Activated T-helper 1 cell treated with anti-CD3 and anti-CD28 coated beads, Interleukin-12 subunit alpha, Interleukin-12 subunit beta, Interleukin-2, Interleukin-4 antibody, amounts not matched to agents 30 ng/mL and 10 ng/mL and 1 ng/mL, durations not matched to agents 14 hours and 24 hours and 36 hours (primary cell): ENCODE measurements at places on chromosomes 11 and 22.

DNA sequence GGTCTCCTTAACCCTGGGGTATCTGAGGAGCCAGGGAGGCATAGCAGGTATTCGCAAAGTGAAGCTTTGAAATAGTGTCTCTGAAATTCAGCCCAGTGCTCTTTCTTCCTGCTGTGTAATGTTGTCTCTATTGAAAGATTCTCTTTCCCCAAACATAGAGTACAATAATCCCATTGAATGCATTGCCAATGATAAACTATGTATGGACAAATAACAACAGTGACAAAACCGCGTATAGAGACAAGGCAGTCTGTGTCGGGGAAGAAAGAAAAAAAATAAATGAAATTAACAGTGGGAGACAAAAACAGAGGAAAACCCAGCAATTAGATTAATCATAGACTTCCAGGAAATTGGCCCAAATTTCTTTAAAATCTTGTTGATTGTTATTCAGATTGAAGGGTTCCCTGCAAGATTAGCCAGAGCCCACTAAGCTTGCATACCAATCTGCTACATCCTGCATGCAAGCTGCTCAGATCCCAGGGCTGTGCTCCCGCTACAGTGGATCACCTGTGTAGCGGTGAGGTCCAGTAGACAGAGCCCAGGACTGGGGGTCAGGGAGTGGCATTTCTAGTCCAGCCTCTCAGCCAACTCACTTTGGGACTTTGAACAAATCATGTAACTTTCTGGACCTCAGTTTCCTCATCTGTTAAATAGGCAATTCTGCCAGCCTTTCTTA is 492.8 kb downstream of the INSC start:
- DNase-seq = no peak

DNA sequence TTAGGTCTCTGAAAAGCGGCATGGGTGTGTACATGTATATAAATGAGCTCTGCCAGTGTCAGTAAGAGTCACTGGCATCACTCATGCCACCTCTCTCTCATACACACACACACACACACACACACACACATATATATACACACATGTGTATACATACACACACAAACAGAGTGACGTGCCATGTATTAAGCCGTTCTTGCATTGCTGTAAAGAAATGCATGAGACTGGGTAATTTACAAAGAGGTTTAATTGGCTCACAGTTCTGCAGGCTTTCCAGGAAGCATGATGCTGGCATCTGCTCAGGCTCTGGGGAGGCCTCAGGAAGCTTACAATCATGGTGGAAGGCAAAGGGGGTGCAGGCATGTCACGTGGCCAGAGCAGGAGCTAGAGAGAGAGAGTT is 105.6 kb upstream of the NNMT start:
- no peak for DNase-seq

GRCh38 chr11:31711137-31711536 is 100.0 kb downstream of the PAX6 start:
- no peak for DNase-seq

- DNase-seq = no peak
These were observed 19.1 kb downstream of the CYB5R2 start for GRCh38 chr11:7654195-7654705.

DNA sequence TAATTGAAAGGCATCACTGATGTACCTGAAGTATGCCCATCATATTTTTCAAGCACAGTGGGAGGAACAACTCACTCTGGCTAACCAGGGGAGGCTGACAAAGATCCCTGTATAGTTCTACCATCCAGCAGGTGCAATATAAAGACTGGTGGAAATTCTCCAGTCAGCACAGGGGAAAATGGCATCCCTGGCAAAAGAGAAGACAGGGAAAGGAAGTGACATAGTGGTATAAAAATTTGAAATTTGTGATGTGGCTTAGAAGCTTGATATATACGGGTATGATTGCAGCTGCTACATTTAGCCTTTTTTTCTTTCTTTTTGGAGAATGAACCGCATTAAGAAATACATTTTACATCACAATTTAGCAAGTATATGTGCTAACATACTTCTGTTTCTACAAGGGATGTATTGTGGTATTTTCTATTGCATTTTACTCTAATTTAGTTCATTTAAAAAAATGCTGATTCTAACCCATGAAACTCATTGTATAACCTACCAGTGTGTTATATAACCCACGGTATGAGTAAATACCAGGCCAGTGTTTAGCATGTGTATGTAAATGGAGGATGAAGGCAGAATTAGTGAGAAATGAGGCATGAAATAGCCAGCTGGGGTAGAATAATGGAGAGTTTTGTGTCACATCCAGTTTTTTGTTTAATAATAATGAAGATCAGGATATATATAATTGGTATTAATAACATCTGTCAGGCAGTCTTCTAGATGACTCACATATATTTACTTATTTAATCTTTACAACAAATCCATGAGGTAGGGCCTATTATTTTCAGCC is 186.1 kb downstream of the ARHGAP42 start:
- no peak for DNase-seq

- no peak for DNase-seq
These were observed 136.4 kb downstream of the SLC17A6 start for GRCh38 chr11:22474616-22475015.

DNA sequence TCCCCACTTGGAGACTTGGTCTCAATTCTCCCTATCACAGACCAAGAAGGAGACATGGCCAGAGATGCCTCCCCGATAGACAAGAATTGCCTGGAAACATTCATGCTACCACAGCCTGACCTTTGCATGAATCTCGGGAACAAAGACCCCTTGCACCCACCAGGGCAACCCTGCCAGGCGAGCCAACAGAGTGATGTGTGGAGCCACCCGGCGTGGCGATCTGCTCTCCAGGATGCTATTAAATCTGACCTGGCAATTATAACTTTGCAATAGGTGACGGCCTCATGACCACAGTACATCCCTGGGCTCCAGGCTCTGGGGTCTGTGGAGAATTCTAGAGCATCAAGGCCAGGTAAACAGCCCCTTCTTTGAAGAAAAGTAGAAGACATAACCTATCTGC is 31.1 kb upstream of the MN1 start:
- no peak for DNase-seq

DNA sequence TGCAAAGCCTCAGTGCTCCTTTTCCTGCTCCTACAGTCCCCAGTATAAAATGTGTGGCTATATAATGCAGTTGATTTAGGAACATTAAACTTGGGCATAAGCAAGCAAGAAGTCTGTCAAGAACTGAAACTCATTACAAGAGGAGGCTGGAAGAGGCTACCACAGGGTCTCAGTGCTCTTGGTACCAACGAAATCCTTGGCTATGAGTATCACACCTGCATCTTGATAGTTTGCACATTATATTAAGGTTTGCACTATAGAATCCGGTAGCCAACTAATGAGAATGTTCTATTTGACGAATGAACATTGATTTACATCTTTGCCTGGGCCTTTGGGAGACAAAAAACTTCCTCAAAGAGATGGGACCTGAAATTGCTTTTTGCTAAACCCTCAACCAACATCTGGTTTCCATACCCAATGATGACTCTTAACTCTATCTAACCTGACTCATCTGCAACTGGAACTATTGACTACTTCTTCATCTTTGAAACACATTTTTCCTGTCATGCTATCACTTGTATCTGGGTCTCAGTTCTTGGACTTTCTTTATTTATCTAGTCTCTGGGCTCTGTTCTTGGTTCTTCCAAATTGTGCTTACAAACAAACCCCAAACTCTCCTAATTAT is 207.2 kb upstream of the CTSC start:
- no peak for DNase-seq

DNA sequence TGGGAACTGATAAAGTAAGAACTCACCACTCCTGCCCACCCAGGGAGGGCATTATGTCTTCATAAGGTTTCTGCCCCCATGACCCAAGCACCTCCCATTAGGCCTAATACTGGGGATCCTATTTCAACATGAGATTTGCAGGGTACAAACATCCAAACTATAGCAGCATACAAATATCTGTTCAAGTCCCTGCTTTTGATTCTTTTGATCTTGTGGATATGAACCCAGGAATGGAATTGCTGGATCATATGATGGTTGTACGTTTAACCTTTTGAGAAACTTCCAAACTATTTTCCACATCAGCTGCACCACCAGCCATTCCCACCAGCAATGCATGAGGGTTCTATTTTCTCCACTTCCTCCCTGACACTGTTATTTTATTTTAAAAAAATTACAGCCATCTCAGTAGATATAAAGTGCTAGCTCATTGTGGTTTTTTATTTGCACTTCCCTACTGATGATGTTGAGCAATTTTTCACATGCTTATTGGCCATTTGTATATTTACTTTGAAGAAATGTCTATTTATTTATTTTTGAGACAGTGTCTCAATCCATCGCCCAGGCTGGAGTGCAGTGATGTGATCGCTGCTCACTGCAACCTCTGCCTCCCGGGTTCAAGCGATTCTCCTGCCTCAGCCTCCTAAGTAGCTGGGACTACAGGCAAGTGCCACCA is 7.1 kb upstream of the ATG16L2 start:
- no peak for DNase-seq

- DNase-seq = peak; percentile 19
These were observed 4.5 kb downstream of the FHIP1B start for GRCh38 chr11:6229911-6230310.

DNA sequence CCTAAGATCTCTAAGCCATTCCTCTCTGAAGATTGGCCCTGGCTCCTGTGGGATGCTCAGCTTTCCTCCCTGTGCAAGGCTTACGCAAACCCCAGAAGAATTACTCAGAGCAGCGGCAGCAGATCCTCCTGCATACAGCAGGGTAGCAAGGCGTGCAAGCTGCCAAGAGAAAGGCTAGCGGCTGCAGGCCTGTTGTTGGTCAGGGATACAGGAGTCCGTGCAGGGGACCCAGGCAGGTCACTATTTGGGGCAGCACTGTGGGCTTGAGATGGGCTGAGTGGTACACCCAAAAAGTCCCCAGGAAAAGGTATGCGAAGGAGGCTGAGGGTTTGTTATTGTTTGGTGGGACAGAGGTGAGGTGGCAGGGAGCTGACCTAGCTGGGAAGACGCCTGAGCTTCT is 1.5 kb downstream of the GLB1L2 start:
- no peak for DNase-seq

DNA sequence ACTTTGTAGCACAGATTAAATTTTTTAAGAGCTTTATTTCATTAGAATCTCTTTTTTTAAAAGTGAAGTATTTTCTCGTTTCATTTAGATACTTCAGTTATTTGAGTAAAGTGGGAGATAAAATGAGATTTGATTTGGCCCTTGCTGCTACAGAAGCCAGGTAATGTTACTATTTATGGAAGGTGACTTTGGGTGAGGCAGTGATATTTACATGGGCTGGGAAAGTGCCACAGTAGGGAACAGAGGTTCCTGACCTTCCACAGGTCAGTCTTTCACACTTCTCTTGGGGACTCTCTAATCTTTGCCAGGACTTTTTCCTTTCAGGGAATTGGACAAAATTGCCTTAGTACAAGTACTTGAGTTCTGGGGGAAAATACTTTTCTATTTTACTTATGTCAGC is 20.4 kb downstream of the CTR9 start:
- DNase-seq = no peak

- DNase-seq = peak; percentile 82
These were observed at the start of gene CCDC88B for GRCh38 chr11:64339754-64340408. Gene CCDC88B, plus strand, starts transcription at chr11:64340204. Its CDS starts 63 bp downstream, at chr11:64340267.

DNA sequence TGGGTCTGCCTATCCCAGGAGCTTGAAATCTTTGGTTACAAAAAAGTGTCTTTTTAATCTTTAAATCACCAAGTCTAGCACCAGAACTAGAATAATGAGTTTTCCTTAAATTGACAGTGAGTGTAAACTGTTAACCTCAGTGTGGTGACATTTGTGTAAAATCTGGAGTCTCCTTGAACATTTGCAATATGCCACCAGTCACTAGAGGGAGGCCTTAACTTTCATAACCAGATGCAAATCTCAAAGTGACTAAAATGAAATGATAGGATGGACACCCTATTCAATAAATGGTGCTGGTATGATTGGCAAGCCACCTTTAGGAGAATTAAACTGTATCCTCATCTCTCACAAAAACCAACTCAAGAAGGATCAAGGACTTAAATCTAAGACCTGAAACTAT is 8.3 kb upstream of the SCGB1D2 start:
- DNase-seq = no peak
